NCI-H1048 (cell line): ENCODE measurements at places on chromosomes 7 and 10.

DNA sequence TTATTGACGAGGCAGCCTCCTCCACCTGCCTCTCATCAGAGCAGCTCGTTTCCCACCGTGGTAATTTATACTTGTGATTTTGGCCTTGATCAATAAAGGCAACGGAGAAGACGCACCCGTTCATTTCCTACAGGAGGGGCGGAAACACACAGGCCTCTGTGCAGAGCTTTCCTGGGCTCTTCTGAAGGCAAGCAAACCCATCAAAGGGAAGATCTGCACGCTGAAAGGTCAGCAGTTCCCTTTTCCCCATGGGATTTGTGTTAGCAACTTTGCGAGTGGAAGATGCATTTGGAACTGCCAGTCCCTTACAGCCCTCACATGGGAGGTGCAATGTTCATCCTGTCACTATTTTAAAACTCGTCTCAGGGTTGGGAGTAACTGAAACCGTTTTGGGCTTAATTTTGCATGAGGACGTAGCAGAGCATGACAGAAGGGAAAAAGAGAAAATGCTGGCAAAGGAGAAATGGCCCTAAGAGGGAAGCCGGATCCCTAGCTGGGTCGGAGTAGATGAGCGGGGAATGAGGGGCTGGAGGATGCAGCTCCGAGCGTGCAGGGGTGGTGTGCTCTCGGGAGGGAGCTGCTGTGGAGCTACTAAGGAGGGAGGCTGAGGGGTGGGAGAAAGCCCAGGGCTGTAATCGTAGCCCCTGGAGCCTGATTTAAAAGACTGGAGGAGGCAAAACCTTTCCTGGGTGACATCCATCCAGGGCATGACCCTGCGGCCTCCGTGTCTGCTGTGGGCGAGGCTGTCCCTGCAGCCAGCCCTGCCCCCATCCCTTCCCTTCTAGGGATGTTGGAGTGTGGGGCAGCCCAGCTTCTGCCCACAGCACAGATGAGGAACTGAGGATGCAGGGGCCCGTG lies 111.1 kb upstream of the FAM20C start:
- no peak for DNase-seq

DNA sequence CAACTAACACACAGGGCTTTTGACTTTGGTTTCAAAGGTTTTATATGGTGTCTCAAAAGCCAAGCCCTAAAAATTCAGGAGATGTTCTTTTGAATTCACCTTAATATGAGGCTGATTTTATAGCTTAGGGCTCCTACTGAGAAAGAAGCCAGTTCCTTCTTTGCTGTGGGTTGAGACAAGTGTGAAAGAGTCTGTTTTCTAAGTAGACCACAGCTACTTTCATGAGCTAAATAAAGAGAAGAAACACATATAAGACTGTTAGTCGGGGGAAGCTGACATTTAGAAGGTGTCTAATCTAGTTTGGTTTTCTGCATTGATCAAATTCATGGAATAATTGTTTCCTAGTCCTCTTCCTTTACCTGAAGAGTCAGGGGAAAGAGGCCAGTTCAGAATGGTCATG lies 332.1 kb upstream of the CELF2 start:
- DNase-seq: no peak

DNA sequence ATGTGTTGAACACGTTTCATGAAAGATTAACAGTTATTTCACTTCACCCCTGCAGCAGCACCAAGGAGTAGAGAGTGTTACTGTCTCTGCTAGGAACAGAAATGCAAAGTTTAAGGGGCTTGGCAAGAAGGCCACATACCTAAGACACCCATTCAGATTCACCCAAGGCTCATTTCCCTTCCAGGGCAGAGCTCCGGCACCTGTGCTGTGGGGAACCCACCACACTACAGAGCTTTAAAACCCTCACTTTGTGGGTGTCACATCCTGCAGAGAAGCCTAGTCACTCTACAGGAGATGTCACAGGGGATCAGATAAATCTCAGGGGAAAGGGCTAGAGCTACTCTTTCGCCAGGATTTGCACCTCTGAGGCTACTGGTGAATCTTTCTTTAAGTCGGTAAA lies 176.1 kb upstream of the KLF6 start:
- no peak for DNase-seq

DNA sequence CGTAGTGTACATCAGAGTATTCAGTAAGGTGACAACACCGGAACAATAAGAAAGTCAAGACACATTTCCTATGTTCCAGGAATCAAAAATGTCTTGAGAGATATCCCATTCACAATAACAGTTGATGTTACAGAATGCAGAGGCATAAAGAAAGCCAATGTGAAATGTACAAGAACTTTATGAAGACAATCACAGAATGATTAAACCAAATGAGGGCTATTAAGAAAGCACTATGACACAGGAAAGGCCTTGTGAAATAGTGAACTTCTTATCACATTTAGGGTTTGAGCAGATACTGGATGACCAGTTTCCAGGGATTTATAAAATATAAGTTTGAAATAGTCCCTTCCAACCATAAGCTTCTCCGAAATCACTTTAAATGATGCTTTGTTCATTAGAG lies 52.7 kb downstream of the VWDE start:
- no peak for DNase-seq

DNA sequence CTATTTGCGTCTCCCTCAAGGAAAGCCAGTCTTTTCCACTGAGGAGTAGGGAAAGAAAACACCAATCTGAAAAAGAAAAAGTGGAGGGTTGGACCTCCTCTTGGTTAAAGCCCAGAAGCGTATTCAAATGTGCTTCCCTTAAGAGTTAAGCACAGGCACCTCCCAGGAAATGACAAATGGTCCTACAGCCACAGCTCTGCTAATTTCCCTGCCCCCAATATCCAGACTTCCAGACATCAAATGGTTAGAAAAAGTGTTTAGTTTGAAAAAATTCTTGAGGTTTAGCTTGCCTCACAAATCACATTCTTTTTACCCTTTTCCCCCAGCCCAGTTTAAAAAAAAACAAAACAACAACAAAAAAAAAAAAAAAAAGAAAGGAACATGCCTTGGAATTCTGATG lies 19.0 kb upstream of the COL1A2 start:
- no peak for DNase-seq

- DNase-seq: no peak
Measured at GRCh38 chr10:83909001-83909400, 230.3 kb upstream of the GHITM start.

DNA sequence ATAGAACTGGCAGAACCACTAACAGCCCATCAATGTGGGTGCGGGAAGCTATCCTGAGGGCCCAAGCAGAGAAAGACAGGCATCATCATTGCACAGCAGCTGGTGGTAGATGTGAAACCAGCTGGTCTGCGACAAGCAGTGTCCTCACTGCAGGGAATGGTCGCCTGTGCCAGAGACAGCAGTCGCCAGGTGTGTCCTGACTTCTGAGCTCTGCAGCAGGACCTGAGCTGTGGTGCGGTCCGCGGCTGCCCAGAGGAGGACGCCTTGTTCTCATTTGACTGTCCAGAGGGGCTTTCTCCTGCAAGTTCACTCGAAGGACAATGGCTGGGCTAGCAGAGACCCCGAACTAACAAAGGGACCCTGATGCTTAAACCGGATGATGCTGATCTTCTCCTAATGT lies 97.4 kb downstream of the LRRC18 start:
- DNase-seq: no peak

DNA sequence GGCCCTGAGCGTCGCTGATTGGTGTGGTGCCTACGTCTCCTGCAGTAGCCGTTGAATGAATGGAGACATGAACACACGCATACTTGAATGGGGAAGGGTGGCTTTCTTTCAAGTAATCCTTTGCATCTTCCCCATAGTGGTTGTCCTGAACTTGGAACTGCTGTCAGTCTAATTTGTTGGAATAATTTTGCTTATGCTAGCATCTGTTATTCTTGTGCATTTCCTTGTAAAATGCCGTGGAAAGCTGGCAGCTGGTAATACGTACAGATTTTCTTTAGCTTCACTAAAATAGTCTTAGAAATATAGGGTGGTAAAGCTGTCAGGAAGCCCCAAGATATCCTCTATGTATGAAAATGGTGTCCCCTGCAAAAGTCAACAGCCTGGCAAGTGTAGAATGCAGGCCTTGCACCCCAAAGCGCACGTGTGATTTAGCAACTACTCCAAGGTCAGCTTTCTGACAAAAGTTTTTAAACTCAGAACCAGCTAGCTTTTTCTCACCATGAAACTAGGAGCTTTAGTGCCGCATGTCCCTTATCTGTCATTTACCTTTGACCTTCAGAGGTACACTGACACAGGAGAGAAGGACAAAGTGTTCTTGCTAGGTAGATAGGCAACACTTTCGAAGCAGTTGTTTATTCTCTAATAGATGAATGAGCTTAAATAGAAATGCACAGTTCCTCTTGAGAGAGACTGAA lies 70.8 kb downstream of the RBM33 start:
- DNase-seq: no peak

- peak; percentile 87 for DNase-seq
Measured at GRCh38 chr10:28939281-28940157, 262.2 kb downstream of the BAMBI start.

DNA sequence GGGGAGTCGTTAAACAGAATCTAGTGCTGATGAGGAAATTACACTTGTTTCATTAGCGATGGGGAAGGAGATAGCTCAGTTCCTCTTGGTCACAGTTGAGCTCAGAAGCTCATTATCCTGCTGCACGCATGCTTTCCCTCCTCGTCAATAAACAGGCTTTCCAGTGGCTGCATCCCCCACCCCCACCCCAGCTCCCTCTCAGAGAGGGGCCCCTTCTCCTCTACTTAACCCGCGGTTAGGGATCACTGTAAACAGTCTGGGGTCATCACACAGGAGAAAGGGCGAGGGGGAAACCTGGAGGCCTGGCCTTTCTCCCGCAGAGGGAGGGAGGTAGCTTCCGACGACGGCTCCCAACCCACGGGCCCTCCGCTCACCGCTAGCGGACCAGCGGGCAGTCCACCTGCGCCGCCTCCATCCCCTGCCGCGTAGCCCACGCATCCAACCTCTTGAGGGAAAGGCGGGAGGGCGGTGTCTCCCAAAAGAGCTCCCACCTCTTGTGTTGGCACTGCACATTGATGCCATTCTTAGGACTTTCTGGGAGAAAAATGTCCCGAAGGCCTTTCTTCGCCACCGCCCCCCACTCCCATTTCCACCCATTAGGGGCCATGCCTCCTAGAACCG lies 80.8 kb downstream of the PAX2 start:
- no peak for DNase-seq

DNA sequence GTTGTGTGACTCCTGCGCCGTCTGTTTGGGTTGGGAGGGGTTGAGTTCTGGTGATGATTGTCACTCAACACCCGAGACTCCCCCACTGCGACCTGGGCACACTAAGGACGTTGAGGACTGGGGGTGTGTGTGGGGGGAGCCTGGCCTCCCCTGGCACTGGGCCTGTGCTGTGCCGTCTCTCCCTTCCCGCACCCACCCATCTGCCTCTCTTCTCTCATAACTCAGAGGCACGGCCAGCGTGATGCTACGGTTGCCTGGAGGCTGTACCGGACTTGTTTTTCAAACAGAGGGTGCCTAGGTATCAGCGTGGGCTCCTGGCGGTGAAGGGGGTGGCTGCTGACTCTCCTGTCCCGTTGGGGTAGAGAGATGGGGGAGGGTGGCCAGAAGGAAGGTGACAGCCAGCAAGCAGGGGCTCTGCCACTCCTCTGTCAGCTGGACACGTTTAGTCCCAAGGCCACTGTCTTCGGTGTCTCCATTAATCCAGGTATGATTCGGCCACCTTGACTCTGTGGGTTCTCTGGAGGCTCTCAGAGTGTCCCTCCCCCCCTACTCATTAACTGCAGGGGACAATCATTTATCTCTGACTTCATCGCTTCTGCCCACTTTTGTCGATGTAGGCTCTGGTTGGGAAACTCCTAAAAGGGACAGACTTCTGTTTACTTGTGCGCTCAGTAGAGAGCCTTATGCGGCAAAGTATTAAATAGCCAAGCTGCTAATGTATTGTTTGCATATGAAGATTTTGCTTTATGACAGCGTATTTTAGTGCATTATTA lies 56.5 kb upstream of the PFKFB3 start:
- DNase-seq: no peak

DNA sequence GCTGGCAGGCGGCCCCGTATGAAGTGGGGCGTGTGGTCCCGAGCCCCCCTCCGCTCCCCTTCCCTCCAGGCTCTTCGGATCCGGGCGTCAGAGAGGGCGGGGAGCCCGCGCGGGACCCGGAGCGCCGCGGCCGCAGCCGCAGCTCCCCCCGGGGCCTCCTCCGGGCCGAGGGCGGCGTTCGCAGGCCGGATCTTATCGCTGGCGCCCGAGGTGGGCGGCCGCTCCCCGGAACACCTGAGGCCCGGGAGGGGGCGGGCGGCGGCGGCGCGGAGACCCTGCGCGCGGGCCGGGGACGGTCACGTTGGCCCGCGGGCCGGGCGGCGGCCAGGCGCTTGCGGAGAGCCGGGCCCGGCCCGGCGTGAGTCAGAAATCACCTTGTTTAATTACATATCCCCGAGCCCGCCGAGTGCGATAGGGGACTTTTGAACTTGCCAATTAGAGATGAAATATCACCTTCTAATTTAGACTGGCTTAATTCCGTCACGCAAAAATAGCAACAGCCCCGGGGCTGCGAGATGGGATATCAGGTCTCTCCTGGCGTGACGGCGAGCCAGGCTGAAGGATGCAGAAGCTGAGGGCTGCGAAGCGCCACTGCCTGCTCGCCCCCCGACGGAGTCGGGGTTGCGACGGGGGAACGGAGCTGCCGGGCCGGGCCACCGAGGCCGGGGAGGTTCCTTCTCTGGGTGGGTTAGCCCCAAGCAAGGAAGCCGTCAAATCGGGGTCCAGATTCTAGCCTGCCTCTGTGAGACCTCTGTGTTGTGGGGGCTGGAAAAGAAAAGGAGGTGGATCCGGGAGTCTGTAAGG lies 43.4 kb downstream of the LDB3 start:
- DNase-seq: no peak

GRCh38 chr7:81298951-81299666 lies 380.3 kb upstream of the SEMA3C start:
- DNase-seq: no peak

GRCh38 chr10:128063736-128064107 lies 62.5 kb downstream of the MKI67 start:
- no peak for DNase-seq

DNA sequence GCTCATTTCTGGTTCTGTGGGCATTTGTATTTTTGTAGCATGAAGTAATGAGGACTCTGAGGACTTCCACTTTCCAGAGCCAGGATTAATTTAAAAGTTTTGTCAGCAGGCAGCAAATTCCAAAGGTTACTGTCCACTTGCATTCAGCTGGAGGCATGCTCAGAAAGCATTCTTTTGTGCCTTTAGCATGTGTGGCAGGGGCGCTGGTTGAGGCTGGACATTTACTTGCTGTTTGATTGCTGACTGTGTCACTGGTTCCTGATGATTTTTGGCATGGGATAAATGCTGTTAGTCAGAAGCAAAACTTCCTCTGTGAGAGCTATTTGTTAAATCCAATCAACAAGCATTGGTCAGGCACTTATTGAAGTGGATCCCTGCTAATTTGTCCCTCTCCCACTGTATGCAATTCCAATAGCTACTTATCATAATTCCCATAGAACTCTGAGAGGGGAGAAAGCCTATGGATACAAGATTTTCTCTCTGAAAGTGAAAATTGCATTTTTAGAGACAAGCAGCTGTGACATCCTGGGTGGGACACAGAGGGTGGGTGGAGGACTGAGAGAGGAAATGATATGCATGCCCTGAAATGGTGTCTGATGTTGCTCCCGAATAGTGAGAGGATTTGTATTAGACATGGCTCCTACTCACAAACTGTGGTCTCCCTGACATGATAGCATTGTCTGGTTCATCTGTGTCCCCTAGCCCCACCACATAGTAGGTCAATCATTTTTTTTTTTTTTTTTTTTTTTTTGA lies 161.2 kb upstream of the WDR11 start:
- no peak for DNase-seq
